Activated naive CD8-positive, alpha-beta T cell treated with anti-CD3 and anti-CD28 coated beads for 36 hours (primary cell): ENCODE measurements at places on chromosomes 5 and 9. TPM values are rescaled to one million over a fixed set of nuclear protein-coding genes. Genes with fewer than 3 reads are reported as not detected.

DNA sequence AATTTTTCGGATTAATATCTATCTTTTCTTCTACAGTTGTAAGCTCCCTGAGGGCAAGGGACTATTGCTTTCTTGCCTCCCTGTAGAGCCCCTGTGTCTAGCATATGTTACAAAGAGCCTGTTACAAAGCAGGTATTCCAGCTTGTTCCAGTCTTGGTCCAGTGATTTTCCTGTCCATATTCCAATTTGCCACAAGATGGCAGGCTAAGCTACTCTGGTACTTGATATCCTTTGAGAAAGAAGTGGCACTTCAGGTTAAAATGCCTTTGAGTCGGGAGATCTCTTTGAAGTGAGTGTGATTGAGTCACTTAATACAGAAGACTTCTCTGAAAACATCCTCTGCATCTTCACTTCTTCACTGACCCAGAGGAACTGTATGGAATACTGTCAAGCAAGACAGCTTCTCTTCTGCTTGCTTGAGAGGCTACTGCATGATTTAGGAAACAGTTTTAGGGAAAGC is 24.5 kb downstream of the CAVIN4 start:
- H3K27me3 ChIP-seq: no peaks in the 10 kb centered on the region
- DNase-seq: no peak
- no peak overlapping the region for H3K4me3 ChIP-seq
- H3K4me1 ChIP-seq: peaks cover 8% of the 10 kb centered on the region
- H3K36me3 ChIP-seq: no peaks in the 10 kb centered on the region

DNA sequence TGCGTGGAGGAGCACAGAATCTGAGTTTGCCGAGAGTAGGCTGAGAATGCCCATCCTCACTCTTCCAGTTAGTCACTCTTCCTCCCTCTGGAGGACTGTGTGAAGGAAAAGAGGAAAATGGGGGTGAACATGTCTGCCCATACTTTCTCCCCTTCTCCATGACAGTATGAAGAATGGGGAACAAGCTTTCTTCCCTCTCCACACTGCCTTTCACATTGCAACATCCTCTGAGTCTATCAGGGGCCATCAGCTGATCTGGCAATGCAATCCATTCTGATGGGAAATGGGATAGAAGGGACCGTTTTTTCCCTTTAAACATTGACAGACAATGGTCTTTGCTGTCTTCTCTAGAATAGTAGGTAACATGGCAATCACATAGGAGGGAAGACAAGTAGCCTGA is 56.8 kb downstream of the UGCG start:
- no peak overlapping the region for H3K4me3 ChIP-seq
- no peak overlapping the region for H3K27ac ChIP-seq
- no peaks in the 10 kb centered on the region for H3K36me3 ChIP-seq
- no peaks in the 10 kb centered on the region for H3K27me3 ChIP-seq
- H3K4me1 ChIP-seq: peaks cover 16% of the 10 kb centered on the region

- H3K27me3 ChIP-seq: peaks cover 8% of the 10 kb centered on the region
- no peaks in the 10 kb centered on the region for H3K4me1 ChIP-seq
- no peaks in the 10 kb centered on the region for H3K36me3 ChIP-seq
- H3K27ac ChIP-seq: no peak overlapping the region
Observed at GRCh38 chr9:36867241-36867640, 166.8 kb downstream of the PAX5 start.

The ELP1 gene
- 37.6 TPM for total RNA-seq

The SEMA6A gene
- total RNA-seq: not detected

DNA sequence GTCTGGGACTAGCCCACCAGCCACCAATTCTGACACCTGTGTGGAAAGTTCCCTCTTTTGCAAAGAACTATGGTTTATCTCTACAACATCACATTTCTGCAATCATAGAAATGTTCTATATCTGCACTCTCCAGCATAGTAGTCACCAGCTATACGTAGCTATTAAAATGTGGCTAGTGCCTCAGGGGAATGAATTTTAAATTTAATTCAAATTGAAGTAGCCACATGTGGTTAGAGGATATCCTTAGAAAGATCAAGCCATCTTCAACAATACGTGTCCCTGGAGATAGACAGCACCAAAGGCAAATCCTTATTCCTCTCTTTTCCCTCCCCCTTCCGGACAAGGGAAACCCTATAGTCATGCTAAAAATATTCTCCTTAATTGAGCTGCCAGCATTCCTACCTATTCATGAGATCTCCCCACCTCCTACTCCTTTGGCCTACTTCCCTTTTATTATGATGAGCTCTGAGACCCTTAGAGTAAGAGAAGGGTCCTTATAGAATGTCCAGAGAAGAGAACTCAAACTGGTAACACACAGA is 11.1 kb downstream of the LCP2 start:
- H3K27ac ChIP-seq: peak overlapping the region; percentile 99
- H3K27me3 ChIP-seq: no peaks in the 10 kb centered on the region
- DNase-seq: no peak
- H3K4me3 ChIP-seq: peak overlapping the region; percentile 32

DNA sequence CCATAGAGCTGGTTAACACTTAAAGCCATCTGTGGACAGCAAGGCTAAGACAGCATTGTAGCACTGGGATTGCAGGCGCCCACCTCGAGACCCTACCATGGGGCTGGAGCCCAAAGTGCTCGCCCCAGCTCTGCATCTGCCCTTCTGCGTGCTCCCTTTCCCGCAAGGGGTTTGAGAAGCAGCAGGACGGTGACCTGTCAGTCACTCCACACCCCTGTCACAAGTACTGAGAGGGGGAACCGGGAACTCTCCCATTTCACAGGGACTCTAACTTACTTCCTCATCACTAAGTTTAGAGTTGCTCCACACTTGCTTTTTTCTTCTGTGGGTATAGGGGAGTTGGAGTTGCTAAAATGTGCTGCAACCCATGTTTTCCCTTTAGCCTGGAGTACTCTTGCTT is 273.2 kb downstream of the SMARCA2 start:
- no peaks in the 10 kb centered on the region for H3K36me3 ChIP-seq
- no peak for DNase-seq
- H3K27ac ChIP-seq: no peak overlapping the region
- peaks cover 16% of the 10 kb centered on the region for H3K27me3 ChIP-seq
- no peaks in the 10 kb centered on the region for H3K4me1 ChIP-seq

DNA sequence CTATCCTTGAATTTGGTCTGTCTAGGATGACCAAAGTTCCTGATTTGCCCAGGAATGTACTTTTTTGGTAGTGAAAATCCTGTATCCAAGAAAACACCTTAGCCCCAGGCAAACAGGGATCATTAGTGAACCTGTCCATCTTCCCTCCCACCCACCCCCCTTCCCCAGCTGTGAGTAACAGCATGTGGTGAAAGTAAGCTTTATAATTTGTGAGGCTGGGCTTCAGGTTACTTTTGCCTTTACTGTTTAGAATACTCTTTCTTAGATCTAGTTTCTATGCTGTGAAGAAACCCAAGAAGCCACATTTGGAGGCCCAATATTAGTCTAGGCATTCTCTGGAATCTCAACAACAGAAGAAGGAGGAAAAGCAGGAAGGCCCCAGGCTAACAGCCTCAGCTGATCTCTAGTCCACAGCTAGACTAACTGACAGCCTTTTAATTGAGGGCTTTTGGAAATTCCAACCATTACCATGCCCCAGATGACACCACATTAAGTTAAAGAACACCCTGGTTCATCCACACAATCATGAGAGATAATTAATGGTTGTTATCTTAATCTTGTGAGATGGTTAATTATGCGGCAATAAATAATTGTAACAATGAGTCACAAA is 703.0 kb upstream of the NUDT12 start:
- H3K27me3 ChIP-seq: no peaks in the 10 kb centered on the region
- H3K36me3 ChIP-seq: no peaks in the 10 kb centered on the region
- H3K4me3 ChIP-seq: no peak overlapping the region
- H3K27ac ChIP-seq: no peak overlapping the region
- H3K4me1 ChIP-seq: no peaks in the 10 kb centered on the region

The TMEM232 gene
- 1.2 TPM for total RNA-seq

- H3K36me3 ChIP-seq: no peaks in the 10 kb centered on the region
- peaks cover 2% of the 10 kb centered on the region for H3K4me1 ChIP-seq
- H3K27me3 ChIP-seq: peaks cover 42% of the 10 kb centered on the region
- no peak overlapping the region for H3K4me3 ChIP-seq
- no peak overlapping the region for H3K27ac ChIP-seq
- DNase-seq: no peak
Observed at GRCh38 chr9:133430244-133430643, 8.1 kb downstream of the ADAMTS13 start.

GRCh38 chr9:16532681-16533450 is 337.6 kb downstream of the BNC2 start:
- H3K27me3 ChIP-seq: peaks cover 11% of the 10 kb centered on the region
- DNase-seq: no peak
- H3K27ac ChIP-seq: no peak overlapping the region
- H3K4me3 ChIP-seq: no peak overlapping the region
- no peaks in the 10 kb centered on the region for H3K36me3 ChIP-seq

DNA sequence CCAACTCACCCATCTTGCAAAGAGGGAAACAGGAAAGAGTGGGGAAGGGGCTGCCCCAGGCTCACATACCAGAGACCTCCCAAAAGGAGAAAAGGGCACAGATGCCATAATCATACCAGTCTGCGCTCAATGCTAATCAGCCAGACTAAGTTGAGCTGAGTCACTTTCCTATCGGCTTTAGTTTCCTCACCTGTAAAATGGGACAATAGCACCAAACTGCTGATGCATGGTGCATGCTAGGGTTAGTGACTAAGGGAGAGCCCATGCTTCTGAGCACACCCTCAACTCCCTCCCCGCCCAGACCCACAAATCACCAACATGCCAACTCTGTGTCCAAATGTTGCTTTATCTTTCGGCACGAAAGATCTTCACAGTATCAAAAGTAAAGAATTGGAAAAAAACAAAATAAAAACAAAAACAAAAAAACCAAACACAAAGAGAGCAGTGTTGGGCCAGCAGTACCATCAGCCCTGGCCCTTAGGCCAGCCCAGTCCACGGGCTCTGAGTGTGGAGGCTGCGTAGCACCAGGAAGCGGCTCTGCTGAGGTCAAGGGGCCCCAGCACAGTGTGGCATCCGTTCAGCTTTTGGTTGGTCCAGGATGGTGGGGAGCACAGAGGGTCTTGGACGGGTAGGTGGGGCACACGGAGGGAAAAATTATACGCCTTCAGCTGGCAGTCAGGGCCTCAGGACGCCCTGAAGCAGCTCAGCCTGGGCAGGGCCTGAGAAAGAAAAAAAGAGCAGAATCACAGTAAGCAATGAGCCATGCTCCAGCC is 2.9 kb upstream of the DDX41 start:
- peaks cover 38% of the 10 kb centered on the region for H3K4me1 ChIP-seq
- H3K36me3 ChIP-seq: peaks cover 24% of the 10 kb centered on the region
- peak overlapping the region; percentile 52 for H3K4me3 ChIP-seq
- H3K27ac ChIP-seq: peak overlapping the region; percentile 51
- H3K27me3 ChIP-seq: no peaks in the 10 kb centered on the region

The BSPRY gene
- 12.2 TPM for total RNA-seq

DNA sequence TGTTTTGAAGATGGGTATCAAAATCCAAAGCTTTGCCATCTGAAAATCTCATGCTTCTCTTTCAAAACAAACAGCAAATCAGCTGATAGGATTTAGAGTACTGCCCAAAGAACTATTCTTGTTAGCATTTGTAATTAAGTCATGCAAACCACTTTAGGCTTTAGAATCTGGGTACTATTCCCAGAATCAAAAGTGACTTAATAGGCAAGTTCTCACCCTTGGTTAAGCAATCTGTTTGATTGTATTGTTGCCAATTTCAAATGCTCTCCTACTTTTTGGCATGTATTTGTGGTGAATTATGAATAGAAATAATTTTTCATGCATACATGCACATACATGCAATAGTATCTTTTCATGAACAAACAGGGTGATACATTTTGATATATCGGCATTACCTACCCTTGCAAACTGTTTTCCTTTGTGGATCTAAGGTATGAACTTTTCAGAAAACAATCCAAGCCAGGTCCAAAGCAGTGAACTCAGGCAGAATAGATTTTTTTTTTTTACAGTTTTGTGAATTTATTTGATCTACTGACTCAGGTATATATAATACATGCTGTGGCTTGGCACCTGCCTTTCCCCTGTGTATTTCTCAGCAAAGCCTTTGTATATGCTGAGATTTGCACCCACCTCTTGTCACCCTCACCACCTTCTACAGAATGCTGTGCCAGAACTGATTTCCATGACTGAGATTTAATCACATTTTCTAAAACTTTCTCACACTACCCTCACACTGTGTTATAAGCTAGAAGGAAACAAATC is 9.0 kb downstream of the IL33 start:
- H3K36me3 ChIP-seq: no peaks in the 10 kb centered on the region
- DNase-seq: no peak
- H3K4me1 ChIP-seq: no peaks in the 10 kb centered on the region
- H3K4me3 ChIP-seq: no peak overlapping the region
- peaks cover 27% of the 10 kb centered on the region for H3K27me3 ChIP-seq
- no peak overlapping the region for H3K27ac ChIP-seq

- no peaks in the 10 kb centered on the region for H3K4me1 ChIP-seq
- no peak overlapping the region for H3K27ac ChIP-seq
- no peaks in the 10 kb centered on the region for H3K36me3 ChIP-seq
- no peak for DNase-seq
- peaks cover 5% of the 10 kb centered on the region for H3K27me3 ChIP-seq
- no peak overlapping the region for H3K4me3 ChIP-seq
Observed at GRCh38 chr9:86670536-86670935, 276.8 kb downstream of the GAS1 start.

DNA sequence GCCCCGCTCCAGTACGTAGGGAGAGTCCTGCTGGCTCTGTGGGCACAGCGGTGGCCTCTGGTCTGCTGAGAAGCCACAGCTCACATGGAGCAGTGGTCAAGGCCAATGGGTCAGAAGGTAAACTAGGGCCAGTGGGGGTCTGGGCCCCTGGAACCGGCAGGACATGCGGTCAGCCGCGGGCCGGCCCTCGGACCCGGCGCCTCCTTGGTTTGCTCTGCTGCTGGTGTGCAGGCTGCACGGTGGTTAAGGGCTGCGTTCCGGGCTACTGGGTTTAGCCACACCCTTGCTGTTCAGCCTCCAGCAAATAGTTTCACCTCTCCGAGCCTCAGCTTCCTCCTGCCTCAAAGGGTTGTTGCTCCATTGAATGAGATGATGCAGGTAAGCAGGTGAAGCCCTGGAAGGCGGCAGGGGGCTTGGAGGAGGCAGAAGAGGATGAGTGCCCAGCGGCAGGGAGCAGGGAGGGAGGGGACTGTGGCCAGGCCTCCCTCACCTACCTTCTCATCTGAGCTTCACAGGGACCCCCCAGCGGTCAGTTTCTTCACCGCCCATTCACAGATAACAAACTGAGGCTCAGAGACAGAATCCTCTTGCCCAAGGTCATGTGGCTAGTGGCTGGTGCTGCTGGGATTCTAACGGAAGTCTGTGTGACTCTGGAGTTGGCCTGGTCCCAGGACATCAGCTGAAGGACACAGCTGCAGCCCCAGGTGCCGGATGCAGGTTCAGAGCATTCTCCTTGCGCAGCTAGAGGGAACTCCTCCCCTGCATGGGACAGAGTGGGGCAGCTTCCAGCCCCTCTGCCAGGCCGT is 3.7 kb upstream of the COL5A1 start:
- no peak overlapping the region for H3K27ac ChIP-seq
- DNase-seq: no peak
- H3K4me1 ChIP-seq: no peaks in the 10 kb centered on the region
- H3K4me3 ChIP-seq: no peak overlapping the region
